ENCODE measurements at places on chromosomes 1 and 21.

DNA sequence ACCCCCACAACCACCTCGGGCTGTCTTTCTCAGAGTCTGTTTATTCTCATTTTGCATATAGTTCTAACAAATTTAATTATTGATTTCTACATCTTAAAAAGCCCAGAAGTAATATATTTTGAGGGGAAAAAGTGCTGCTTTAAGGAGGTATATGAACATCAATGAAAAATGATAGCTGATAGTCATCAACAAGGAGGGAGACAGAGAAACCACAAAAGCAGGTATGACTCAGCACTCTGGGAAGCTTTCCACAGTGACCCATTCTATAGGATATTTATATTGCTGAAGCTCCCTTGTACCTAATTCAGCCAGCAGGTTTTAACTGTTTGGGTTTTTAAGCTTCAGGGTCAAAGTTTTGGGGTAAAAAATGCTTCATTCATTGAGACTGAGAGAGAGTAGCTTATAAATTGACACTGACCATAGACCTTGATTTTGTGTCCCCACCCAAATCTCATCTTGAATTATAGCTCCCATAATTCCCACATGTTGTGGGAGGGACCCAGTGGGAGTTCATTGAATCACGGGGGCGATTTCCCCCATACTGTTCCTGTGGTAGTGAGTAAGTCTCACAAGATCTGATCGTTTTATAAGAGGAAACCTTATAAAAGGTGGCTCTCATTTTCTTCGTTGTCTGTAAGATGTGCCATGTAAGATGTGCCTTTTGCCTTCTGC lies 27.4 kb downstream of the VANGL1 start:
- DNase-seq, result no peak
- no peak overlapping the region for H3K27ac ChIP-seq
- H3K27me3 ChIP-seq, result no peaks in the 10 kb centered on the region
- no peaks in the 10 kb centered on the region for H3K4me1 ChIP-seq

GRCh38 chr1:93021539-93022134 lies 57.4 kb upstream of the MTF2 start:
- no peak overlapping the region for H3K4me3 ChIP-seq
- DNase-seq, result peak; percentile 63
- no peaks in the 10 kb centered on the region for H3K27me3 ChIP-seq
- no peak overlapping the region for H3K27ac ChIP-seq
- no peaks in the 10 kb centered on the region for H3K4me1 ChIP-seq
- no peaks in the 10 kb centered on the region for H3K36me3 ChIP-seq

- DNase-seq, result no peak
- no peaks in the 10 kb centered on the region for H3K4me1 ChIP-seq
- no peaks in the 10 kb centered on the region for H3K27me3 ChIP-seq
- no peak overlapping the region for H3K27ac ChIP-seq
Measured at GRCh38 chr1:245397771-245398170, 243.0 kb downstream of the KIF26B start.

GRCh38 chr1:184867866-184868689 lies 106.2 kb downstream of the NIBAN1 start:
- no peaks in the 10 kb centered on the region for H3K27me3 ChIP-seq
- H3K27ac ChIP-seq, result peak overlapping the region; percentile 43
- H3K4me1 ChIP-seq, result peaks cover 33% of the 10 kb centered on the region
- no peak overlapping the region for H3K4me3 ChIP-seq

- H3K4me1 ChIP-seq, result no peaks in the 10 kb centered on the region
- no peaks in the 10 kb centered on the region for H3K36me3 ChIP-seq
- H3K4me3 ChIP-seq, result no peak overlapping the region
- no peaks in the 10 kb centered on the region for H3K27me3 ChIP-seq
Measured at GRCh38 chr1:18182398-18183160, 75.0 kb downstream of the IGSF21 start.

- H3K27me3 ChIP-seq, result peaks cover 4% of the 10 kb centered on the region
- no peak overlapping the region for H3K4me3 ChIP-seq
- no peaks in the 10 kb centered on the region for H3K36me3 ChIP-seq
- no peak overlapping the region for H3K27ac ChIP-seq
- no peaks in the 10 kb centered on the region for H3K4me1 ChIP-seq
Measured at GRCh38 chr1:165367375-165367993, 11.0 kb upstream of the LMX1A start.

DNA sequence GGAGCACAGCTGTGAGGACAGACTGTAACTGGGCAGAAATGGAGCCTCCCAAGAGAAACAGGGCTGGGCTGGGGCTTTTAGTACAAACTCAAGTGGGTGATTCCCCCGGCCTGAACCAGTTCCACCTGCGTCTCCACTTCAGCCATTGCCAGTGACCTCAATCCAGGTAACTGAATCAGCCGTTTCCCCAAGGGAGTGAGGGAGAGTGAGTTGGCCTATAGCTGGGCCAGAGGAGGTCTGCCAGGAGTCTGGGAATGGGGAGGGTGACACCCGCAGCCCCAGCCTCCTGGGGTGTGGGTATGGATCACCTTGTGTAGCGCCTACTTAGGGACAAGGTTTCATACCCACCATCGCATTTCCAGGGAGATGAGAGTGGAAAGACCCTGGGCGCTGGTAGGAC lies 8.5 kb downstream of the SLC26A9 start:
- no peaks in the 10 kb centered on the region for H3K4me1 ChIP-seq
- H3K27me3 ChIP-seq, result no peaks in the 10 kb centered on the region
- no peak for DNase-seq
- no peaks in the 10 kb centered on the region for H3K36me3 ChIP-seq
- H3K4me3 ChIP-seq, result no peak overlapping the region
- H3K27ac ChIP-seq, result no peak overlapping the region

- H3K27me3 ChIP-seq, result no peaks in the 10 kb centered on the region
- H3K4me3 ChIP-seq, result no peak overlapping the region
- H3K27ac ChIP-seq, result no peak overlapping the region
- H3K36me3 ChIP-seq, result no peaks in the 10 kb centered on the region
Measured at GRCh38 chr21:29805105-29805504, 134.7 kb downstream of the GRIK1 start.

DNA sequence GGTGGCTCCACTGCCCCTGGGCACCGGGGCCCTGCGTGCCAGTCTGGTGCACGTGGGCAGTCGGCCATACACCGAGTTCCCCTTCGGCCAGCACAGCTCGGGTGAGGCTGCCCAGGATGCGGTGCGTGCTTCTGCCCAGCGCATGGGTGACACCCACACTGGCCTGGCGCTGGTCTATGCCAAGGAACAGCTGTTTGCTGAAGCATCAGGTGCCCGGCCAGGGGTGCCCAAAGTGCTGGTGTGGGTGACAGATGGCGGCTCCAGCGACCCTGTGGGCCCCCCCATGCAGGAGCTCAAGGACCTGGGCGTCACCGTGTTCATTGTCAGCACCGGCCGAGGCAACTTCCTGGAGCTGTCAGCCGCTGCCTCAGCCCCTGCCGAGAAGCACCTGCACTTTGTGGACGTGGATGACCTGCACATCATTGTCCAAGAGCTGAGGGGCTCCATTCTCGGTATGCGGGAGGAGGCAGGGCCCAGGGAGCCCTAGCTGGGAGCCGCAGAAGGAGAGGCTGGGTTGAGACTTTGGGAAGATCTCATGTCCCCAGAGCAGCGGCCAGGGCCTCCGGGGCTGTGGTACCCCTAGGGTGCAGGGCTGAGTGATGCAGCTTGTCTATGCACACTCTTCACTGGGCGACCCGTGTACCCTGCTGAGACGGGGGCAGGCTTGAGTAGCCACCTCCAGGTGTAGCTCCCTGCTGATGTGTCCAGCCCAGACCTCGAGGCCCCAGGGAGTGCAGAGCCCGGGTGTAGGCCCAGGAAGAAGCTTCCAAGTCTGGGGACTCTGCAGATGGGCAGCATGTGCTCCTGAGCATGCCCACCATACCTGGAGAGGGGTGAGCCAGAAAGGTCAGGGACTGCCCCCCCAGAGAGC lies 1.8 kb downstream of the VWA1 start:
- H3K4me1 ChIP-seq, result peaks cover 7% of the 10 kb centered on the region
- no peaks in the 10 kb centered on the region for H3K36me3 ChIP-seq
- no peak for DNase-seq
- no peak overlapping the region for H3K27ac ChIP-seq
- peaks cover 24% of the 10 kb centered on the region for H3K27me3 ChIP-seq

DNA sequence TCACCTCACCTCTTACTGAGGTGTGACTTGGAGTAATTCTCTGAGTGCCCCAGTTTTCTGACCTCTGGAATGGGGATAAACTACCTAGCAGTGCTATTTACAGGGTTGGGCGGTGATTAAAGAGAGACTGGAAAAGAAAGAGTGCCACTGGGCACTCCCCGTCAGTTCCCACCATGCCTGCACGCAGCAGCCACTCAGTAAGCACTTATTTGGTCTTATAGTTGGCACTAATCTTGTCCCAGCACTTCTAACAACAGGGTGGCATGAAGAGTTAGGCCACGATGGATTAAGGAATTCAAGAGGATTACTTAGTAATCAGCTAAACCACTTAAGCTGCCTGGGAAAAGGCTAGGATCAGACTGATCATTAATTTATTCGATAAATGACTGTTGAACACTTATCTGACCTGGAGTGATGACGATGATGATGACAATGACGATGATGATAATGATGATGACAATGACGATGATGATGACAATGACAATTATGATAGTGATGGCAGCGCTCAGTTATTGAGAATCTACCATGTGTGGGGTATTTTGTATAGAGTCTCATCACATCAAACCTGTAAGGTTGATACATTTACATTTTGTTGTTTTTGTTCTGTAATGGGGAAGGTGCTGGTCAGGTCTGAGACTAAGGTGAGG lies 5.4 kb downstream of the CITED4 start:
- DNase-seq, result no peak
- no peaks in the 10 kb centered on the region for H3K36me3 ChIP-seq
- H3K4me3 ChIP-seq, result no peak overlapping the region

- H3K27ac ChIP-seq, result peak within 1 kb of the TSS; percentile 98
- peak; percentile 93 for DNase-seq
- peaks cover 62% of the 10 kb centered on the region for H3K4me1 ChIP-seq
- peaks cover 11% of the 10 kb centered on the region for H3K36me3 ChIP-seq
- H3K4me3 ChIP-seq, result peak within 1 kb of the TSS; percentile 81
Measured at GRCh38 chr1:24930260-24931145, at the start of gene RUNX3. Gene RUNX3, minus strand, starts transcription at chr1:24930276. Its CDS starts 408 bp downstream, at chr1:24929868.

DNA sequence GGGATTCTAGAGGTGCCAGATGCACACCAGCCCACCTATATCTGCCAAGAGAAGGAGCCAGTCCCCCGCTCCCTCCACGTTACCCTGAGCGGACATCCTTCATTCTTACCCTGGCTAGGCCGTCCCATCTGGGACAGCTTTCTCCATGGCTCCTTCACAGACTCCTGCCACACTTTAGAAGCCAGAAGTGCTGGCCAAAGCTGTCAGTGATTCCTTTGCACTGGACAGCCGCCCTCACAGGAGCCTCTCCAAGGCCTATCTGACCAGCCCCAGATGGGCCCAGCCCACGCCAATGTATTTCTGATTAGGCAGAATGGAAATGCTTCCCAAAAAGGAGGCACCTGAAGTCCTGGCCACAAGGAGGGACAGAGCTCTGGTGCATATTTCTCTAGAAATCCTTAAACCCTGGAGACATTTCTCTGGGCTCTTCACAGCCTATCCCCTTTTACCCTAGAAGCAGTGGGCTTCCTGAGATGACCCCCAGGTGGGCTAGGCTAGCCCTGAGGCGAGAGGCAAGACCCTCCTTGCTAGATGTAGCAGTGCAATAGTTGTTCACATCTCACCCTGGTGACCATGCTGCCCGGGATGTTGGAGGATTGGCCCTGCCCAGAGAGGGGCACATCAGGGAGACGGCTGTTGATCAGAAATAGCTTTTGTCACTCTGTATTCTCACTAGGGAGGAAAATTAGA lies 44.1 kb downstream of the RASSF5 start:
- peak overlapping the region; percentile 54 for H3K27ac ChIP-seq
- no peak for DNase-seq
- no peaks in the 10 kb centered on the region for H3K27me3 ChIP-seq
- H3K4me3 ChIP-seq, result no peak overlapping the region

DNA sequence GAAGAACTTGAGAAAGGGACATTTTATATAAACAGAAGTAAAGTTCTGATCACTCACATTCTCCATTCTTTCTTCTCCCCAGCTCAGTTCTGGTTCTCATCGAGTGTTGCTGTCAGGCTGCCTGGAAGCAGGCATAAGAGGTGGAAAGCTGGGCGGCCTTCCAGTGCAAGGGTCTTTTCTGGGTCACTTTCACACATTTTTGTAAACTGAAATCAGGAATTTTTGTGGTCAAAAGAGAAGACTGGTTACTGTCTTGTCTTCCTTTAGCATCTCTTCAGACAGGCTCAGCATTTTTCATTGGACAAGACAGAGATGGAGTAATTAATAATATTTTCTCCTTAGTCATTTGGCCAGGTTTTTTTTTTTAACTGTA lies 93.7 kb downstream of the CTH start:
- no peak overlapping the region for H3K27ac ChIP-seq
- no peaks in the 10 kb centered on the region for H3K4me1 ChIP-seq
- no peak for DNase-seq
- no peak overlapping the region for H3K4me3 ChIP-seq
- H3K27me3 ChIP-seq, result no peaks in the 10 kb centered on the region
- H3K36me3 ChIP-seq, result no peaks in the 10 kb centered on the region

DNA sequence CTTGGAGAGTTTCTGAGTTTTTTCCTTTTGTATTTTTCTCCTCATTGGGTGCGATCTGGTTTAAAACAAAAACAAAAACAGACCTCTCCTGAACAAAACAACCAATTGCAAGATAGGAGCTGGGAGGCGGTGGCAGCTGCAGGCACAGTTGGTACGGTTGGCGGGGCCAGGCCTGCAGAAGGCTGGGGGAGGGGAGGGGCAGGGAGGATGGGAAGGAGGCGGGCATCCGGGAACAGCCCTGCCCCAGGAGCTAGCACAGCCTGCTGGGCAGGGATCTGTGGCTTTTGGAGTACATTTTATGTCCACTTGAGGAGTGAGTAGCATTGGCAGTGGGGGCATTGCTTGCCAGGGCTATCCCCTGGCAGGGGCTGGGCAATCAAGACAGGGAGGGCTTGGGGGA lies 5.2 kb downstream of the CAPN9 start:
- H3K4me3 ChIP-seq, result no peak overlapping the region
- no peaks in the 10 kb centered on the region for H3K27me3 ChIP-seq
- no peak for DNase-seq
